ENCODE measurements at places on chromosomes 1 and 21. TPM values are rescaled to one million over a fixed set of nuclear protein-coding genes. Genes with fewer than 3 reads are reported as not detected.

- DNase-seq, result no peak
Measured at GRCh38 chr1:77018311-77018710, 151.0 kb downstream of the ST6GALNAC5 start.

DNA sequence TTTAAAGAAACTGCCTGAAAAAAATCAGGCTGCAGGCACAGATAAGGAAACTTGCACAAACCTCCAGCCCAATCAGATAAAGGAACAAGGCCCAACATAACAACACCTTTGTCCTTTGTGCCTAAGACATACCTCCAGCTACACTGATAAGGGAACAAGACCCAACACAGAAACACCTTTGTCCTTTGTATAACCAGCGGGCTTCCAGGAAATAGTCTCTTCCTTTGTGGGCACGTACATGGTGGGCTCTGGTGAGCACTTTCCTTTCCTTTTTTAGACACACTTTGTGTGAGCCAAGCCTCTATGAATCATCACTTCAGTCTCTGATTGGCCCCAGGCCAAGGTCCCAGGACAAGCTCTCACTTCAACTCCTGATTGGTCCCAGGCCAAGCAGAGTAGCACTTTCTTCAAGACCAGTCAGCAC lies 23.6 kb downstream of the ZNF670 start:
- DNase-seq, result no peak

GRCh38 chr1:109500941-109501381 lies 7.1 kb downstream of the CYB561D1 start:
- DNase-seq, result no peak

- no peak for DNase-seq
Measured at GRCh38 chr1:53949023-53949990, 3.2 kb downstream of the LRRC42 start.

GRCh38 chr1:26839339-26839722 lies 12.8 kb downstream of the ZDHHC18 start:
- no peak for DNase-seq

DNA sequence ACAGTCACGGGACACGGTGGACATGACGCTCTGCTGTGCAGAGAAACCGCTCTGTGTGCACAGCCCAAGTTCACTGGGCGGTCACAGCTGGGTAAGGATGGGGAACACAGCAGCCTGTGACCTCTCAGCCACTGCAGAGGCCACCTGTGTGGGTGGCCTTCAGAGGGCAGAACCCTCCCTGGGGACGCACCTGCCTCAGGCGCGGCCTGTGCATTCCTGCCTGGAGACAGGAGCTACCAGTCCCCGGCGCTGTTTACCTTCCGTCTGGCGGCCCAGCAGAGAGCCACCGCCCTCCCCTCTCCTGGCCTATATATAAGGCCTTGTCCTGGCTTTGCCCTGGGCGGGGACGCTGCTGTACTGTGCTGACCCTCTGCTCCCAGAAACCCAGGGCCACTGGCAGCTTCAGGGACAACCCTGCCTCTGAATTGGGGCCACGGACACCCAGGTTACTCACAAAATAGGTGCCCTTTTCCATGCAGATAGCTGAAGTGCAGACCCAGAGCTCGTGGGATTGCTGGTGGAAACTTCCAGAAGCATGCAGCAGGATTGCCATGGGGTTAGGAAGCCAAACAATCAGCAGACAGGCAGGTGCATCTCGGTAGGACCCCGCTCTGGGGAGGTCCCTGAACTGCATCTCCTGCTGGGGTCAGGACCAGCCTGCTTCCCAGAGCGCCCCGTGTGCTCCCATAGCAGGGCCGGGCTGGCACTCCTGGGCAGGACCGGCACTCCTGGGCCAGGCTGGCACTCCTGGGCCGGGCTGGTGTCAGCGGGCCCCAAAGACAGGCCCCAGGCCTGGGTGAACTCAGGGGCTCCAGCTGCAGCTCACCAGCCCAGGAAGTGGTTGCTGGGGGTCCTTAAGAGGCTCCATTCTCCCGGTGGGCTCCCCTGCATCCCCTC lies 83.6 kb downstream of the SIK1 start:
- no peak for DNase-seq

GRCh38 chr1:165542015-165542631 lies 1.7 kb upstream of the LRRC52 start:
- DNase-seq, result no peak

GRCh38 chr21:36882776-36883175 lies 83.7 kb downstream of the HLCS start:
- DNase-seq, result no peak

DNA sequence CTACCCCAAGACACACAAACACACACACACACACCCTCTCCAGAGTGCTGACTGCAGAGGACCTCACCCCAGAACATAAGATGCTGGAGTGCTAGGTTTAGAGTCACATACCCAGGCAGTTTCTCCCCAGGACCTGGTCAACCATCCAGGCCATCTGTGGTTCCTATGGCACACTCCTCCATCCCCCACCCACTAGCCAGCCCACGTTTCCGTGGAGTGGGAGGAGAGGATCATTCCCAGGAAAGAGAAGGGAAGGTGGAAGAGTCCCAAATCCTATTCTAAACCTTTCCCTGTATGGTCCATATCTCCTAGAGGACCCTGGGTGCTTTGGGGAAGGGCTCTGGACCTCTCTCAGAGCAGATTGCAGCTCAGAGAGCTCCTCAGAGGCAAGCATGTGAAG lies 1.1 kb downstream of the KCNJ9 start:
- DNase-seq, result no peak

GRCh38 chr1:63626222-63626621 lies 33.0 kb downstream of the PGM1 start:
- DNase-seq, result no peak

DNA sequence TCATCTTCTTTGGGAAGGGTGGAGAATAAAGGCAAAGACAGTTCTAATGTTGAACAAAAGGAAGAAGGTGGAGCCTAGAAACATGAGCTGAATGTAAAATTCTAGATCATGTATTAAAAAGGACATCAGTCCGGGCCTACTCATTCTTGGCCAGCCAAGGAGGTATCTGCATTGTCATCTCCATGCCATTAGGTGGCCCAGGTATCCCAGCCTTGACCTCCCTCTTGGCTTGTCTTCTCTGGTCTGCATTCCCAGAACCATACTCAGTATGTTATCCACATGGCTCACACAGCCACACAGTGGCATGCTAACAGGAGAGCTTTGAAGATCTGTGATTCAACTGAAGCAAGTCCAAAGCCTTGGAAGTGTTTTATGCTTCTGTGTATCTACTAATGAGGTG lies 369.8 kb upstream of the KAZN start:
- no peak for DNase-seq

MAP3K7CL gene
- total RNA-seq, result 9.2 TPM

SHISA4 gene
- total RNA-seq, result 76.6 TPM

MYOCOS gene
- total RNA-seq, result not detected

CFHR3 gene
- 3.0 TPM for total RNA-seq

Measured in tibial nerve (tissue), 4 donors.